Activated CD4-positive, alpha-beta T cell treated with anti-CD3 and anti-CD28 coated beads, Interleukin-2, amount 10 ng/mL, durations not matched to agents 24 days and 14 days (primary cell): ENCODE measurements at places on chromosomes 7 and 10.

DNA sequence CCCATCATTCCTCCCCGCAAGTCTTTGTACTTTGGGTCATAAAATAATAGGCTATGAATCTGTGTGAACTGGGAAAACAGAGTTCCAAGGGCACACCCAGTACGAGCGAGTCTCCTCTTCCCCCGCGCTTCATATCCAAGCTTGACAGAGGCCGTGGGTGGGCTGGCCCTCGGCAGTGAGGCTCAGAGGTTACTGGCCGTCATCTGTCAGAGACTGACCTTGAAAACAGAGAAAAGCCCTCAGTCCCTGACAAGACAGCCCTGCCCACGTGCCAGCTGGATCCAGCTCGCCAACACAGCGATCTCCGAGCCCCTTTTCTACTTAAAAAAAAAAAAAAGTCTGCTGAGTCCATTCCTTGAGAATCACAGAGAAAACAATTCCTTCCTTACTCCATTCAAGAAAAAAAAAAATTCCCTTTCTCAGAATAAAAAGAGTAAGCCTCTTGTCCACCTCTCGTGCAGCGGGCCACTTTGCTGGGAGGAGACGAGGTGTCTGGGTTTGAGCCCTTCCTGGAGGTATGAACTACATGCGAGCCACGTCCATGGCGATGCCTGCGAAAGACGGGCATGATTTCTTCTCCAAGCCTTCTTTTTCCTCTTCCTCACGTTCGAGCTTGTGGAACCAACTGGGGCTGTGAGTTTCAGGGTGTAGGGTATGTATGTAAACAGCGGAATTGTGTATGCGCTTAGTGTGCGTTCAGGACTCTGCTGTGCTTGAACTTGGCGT, 744 bp upstream of the BICC1 start:
- DNase-seq, result no peak

GRCh38 chr7:158546214-158546613, 41.4 kb downstream of the PTPRN2 start:
- DNase-seq, result no peak

GRCh38 chr7:130314305-130314704, 21.3 kb downstream of the CPA4 start:
- DNase-seq, result no peak

GRCh38 chr10:65110009-65110408, 1588.8 kb downstream of the REEP3 start:
- DNase-seq, result no peak

GRCh38 chr7:123539871-123540270, 5.5 kb upstream of the IQUB start:
- no peak for DNase-seq

DNA sequence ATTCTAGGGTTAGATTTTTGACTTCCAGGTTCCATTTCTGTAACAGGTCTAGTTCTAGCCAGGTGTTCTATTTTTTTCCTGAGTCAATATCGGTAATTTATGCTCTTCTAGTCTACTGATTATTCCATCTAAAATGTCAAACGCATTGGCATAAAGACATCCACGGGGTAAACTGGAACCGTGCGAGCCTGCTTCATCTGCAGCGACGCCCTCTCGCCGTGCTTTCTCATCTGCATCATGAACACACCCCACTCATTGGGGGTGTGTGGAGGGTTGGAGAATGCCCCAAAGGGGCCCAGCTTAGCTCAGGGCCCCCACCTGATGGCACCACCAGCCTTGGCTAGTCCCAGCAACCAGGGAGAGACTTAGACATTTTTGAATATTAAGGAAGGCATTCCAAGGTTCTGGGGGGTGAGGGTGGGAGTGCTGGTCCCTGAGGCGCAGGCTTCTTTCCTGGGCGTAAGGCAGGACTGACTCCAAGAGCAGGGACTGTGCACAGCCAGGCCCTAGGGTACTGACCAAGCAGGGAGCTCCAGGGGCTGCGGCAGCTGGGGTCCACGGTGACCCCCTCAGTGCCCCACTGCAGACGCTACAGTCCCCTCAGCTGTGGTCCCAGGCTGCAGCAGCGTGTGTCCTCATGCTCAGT, 12.9 kb upstream of the CRYGN start:
- no peak for DNase-seq

GRCh38 chr10:103942866-103943265, 24.1 kb upstream of the SLK start:
- no peak for DNase-seq

GRCh38 chr10:74928742-74929191, 102.4 kb downstream of the KAT6B start:
- DNase-seq, result no peak

GRCh38 chr10:98885378-98885777, 350.3 kb downstream of the HPSE2 start:
- no peak for DNase-seq

DNA sequence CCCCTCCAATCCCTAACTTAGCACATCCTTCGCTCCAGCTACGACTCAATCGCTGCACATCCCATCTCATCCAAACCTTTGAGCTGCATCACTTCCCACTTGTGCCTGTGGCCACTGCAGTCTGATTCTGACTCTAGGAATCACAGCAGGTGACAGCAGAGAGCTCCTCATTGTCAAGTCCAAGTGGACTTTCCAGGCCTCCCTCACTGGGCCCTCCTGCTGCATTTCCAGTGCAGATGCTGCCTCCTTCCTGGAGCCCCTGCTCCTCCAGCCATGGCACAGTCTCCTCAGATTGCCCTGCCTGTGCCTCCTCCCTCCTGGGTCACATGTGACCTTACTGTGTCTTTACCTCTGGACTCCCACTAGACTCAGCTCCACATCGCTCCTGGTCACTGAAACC, 157.3 kb downstream of the USP6NL start:
- DNase-seq, result no peak

DNA sequence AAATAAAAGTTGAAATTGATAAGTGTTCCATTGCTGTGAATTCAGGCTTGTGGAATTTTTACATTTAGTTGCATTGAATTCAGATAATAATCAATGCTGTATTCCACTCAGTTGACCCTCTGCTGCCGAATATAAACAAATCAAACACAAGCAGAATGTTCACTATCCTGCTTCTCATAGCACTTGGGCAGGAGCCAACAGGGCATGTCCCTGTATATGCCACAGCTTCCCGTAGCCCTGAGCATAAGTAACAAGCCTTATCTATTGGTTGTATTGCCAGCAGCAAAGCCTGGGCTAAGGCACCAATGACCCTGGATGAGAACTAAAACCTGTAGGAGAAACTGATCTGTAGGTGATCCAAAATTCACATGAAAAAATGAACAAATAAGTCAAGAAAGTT, 145.9 kb downstream of the ARHGAP12 start:
- no peak for DNase-seq

DNA sequence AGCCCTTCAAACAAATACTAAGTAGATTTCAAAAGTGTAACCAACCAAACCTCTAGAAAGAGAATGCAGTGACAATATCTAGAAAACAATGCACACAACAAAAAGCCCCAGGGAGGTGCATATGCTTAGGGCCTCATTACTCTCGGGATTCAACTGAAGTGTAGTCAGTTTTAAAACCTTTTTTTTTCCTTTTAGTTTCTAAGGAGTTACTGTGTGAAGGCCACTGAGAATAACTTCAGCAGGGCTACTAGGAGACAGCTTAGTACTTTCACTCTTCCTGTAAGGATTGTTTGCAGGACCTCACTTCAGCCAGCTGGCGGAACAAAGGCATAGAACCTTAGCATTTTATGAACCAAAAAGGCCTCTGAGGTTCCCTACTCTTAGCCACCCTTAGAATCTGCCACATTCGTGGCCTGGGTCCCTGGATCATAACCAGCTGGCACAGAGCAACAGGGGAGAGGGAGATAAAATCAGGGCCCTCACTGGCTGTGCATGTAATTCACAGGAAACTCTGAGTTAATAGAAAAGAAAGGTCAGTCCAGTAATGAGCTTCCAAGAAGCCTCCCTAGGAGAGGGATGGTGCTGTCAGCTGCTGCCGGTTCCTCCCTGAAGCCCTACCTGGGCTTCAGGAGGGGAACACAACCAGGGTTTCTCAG, 3.6 kb downstream of the VOPP1 start:
- DNase-seq, result no peak

- no peak for DNase-seq
These were observed 285.7 kb downstream of the NXPH1 start for GRCh38 chr7:8719102-8719501.

DNA sequence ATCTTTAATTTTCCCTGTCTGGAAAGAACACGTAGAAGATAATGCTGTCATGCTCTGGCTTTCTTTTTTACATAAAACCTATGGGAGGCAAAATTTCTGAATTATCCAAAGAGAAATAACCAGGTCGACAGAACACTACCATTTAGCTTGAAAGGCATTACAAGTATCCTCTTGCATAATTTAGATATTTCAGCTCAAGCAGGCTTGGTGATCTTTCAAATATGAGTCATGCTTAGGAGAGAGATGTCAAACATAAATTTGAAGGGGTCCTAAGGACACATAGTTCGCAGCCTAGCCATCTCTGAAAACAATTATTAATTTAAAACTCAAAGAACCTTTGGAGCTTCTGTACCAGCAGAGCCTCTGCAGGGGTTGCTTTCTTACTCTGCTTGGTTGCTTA, 100.9 kb downstream of the FAS start:
- DNase-seq, result no peak

DNA sequence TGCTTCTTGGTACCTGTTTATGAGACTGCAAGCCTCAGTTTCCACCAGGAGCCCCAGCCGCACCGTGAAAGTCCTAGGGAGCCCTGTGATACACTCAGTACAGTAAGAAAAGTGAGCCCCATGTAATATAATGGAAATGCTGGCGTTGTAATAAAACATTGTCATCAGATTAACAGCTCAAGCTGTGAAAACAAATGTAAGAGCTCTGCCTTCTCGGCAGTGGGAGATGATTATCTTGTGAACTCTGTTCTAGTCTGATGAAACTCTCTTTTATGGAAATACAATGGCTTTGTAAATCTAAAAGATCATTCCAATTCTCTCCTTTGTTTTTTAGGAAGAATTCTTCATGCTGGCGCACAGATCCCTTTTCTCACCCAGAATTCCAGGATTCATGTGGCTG, 299.9 kb downstream of the ABCA13 start:
- DNase-seq, result no peak

DNA sequence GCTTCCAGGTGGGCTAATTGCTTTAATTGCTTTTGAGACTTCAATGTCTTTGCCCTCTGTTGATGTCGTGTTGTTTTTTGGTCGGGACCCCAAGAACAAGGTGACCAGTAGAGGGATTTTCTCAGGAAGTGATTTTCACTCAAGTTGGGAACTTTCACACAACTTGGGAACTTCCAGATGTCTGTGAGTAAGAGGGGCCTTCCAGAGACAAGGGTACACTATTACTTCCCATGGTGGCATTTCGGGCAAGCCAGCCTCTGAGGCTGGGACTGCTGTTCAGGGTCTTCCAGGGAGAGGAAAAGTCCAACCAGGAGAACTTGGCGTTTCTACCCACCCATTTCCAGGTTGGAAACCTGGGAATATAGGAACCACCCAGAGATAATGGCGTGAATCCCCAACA, 170.0 kb upstream of the CDCA7L start:
- no peak for DNase-seq

GRCh38 chr10:70433581-70434280, 7.8 kb downstream of the NODAL start:
- DNase-seq, result no peak

GRCh38 chr10:65341323-65341925, 1584.4 kb upstream of the LRRTM3 start:
- DNase-seq, result no peak

DNA sequence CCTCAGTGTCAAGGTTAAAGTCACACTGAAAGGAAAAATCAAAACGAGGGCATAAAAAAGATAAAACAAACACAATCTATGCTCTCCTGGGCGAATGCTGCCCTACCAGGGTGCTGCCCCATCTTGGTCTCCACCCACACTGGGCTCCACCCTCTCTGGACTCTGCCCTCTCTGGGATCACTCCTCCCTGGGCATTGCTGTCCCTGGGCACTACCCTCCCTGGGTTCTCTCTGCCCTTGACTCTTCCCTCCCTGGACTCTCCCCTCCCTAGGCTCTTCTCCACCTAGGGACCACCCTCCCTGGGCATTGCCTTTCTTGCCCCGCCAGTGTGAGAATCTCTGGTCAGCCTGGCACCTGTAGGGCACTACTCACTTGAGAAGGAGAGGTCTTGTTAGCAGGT, 8.6 kb downstream of the GDF2 start:
- no peak for DNase-seq

GRCh38 chr10:27771231-27771630, 25.6 kb upstream of the MKX start:
- no peak for DNase-seq

DNA sequence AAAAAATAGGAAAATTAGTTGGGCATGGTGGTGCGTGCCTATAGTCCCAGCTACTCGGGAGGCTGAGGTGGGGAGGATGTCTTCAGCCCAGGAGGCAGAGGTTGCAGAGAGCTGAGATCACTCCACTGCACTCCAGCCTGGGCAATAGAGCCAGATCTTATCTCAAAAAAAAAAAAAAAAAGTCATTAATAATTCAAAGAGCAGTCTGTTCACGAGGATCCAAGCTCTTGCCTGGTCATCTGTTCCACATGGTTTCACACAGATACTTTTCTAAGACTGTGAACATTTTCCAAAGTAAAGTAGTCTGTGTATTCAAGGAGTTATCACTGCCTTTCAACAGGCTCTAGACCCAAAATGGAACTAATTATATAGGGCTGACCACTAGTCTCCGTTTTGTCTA, 86.9 kb downstream of the ZNF277 start:
- no peak for DNase-seq

GRCh38 chr10:25142116-25142864, 32.5 kb upstream of the GPR158 start:
- no peak for DNase-seq

DNA sequence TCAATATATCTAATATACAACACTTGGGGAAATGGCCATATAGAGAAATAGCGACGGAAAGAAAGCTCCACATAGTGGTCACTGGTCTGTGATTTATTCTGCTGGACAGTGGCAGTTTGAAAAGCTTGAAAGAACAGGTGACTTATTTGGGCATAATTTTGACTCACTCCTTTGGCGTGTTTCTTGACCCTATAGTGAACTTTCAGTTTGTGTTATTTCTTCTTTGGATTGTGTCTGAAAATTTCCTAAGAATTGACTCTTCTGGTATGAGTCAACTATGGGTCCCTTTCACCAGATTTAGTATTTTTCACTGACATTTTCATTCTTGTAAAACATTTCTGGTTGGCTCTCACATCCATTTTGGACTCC, 25.8 kb upstream of the IMMP2L start:
- no peak for DNase-seq

DNA sequence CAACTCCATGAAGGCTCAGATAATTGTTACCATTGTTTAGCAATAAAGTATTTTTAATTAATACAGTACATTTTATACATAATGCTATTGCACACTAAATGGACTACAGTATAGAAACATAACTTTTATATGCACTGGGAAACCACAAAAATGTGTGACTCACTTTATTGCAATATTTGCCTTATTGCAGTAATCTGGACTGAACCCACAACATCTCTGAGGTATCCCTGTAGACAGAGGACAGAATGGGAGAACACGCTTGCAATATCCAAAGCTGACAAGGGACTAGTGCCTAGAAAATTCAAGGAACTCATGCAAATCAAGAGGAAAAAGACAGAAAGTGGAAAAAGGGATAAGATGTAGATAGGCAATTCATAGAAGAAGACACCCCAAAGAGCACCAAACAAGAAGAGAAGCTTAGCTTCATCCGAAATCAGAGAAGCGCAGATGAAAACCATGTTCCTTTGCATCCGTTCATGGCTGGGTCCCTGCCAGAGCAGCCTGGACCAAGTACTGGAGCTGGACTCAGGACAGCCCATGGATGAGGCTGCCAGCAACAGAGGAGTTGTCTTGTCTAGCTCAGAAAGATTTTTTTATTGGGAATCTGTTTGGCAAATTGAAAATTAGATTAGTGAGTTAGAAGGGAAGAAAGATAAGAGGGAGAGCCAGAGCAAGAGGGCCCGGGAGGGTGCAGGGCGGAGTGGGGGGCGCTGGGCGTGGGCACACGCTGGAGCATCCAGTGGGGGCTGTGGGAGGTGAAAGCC, 16.0 kb upstream of the GALNTL5 start:
- DNase-seq, result no peak
